NCI-H2081 treated with DMSO at 0.1 percent for 48 hours (cell line): ENCODE measurements at places on chromosomes 7 and 10.
A peak's percentile ranks its signal among the peaks of the same experiment; 100 is the strongest.

GRCh38 chr10:30834153-30834552 lies 197.5 kb downstream of the ZNF438 start:
- no peak for DNase-seq

DNA sequence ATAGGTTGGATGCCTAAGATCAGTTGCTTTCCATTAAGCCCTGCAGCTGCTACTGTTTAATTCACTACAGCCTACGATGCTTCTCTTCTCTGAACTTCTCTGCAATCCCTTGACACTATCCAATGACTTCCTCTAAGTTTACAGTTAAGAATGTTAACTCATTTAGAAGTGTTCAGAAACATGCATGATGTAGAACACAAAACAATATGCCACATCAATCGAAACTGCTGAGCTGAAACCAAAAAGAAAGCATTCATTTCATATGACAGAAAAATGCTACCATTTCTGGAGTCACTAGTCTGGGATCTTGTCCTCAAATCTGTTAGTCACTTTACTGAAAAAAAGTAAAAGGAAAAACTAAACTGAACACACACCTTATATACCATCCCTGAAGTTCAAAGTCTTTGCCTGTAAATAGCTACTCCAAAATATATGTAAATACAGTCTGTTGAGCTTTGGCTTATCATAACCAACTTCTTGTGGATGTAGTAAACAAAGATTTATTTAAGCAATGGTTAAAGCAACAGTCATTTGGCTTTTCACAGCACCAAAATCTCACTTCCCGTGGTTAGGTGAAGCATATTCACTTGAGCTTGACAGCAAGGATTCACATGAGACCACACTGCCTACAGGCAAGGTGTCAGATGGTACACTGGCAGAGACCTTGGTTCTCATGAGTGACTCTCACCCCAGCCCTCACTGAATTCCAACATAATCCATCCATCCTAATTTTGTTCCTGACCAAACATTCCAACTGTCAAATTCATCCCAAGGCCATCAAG lies 187.0 kb downstream of the PPP1R17 start:
- no peak for DNase-seq

GRCh38 chr7:97011536-97012364 lies 6.4 kb downstream of the DLX6 start:
- DNase-seq: peak; percentile 99

- no peak for DNase-seq
Measured at GRCh38 chr7:27118580-27118979, 12.0 kb downstream of the HOXA4 start.

DNA sequence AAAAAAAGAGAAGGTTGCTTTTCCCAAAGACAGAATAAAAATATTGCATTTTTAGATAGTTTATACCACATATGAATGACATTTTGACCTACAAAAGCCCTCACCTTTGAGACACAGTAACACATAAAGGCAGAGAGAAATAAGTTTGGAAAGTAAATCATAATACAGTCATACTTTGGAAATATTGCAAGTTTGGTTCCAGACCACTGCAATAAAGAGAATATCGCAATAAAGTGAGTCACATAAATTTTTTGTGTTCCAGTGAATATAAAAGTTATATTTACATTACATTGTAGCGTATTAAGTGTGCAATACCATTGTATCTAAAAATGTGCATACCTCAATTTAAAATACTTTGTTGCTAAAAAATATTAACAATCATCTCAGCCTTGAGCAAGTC lies 40.3 kb downstream of the CCDC71L start:
- no peak for DNase-seq

DNA sequence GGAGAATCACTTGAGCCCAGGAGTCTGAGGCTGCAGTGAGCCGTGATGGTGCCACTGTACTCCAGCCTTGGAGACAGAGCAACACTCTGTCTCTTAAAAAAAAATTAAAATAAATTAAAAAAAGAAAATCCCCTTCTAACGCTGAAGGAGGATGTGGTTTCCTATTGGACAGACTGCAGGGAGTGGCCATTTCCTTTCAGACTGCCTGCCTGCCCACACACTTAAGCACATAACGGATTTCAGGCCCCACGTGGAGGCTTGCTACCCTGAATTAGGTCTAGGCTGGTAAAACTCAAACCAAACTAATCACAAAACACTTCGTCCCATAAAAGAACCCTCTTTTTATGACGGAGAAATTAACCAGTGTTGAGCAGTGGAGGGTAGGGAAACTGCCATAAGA lies 34.0 kb downstream of the GATA3 start:
- DNase-seq: no peak

GRCh38 chr7:93914581-93915066 lies 6.9 kb upstream of the GNG11 start:
- DNase-seq: no peak

GRCh38 chr7:67637023-67637358 lies 640.4 kb downstream of the TYW1 start:
- no peak for DNase-seq

GRCh38 chr7:14836006-14836405 lies 66.5 kb downstream of the DGKB start:
- DNase-seq: peak; percentile 85

GRCh38 chr10:103663802-103664201 lies 170.3 kb downstream of the NEURL1 start:
- DNase-seq: peak; percentile 32

DNA sequence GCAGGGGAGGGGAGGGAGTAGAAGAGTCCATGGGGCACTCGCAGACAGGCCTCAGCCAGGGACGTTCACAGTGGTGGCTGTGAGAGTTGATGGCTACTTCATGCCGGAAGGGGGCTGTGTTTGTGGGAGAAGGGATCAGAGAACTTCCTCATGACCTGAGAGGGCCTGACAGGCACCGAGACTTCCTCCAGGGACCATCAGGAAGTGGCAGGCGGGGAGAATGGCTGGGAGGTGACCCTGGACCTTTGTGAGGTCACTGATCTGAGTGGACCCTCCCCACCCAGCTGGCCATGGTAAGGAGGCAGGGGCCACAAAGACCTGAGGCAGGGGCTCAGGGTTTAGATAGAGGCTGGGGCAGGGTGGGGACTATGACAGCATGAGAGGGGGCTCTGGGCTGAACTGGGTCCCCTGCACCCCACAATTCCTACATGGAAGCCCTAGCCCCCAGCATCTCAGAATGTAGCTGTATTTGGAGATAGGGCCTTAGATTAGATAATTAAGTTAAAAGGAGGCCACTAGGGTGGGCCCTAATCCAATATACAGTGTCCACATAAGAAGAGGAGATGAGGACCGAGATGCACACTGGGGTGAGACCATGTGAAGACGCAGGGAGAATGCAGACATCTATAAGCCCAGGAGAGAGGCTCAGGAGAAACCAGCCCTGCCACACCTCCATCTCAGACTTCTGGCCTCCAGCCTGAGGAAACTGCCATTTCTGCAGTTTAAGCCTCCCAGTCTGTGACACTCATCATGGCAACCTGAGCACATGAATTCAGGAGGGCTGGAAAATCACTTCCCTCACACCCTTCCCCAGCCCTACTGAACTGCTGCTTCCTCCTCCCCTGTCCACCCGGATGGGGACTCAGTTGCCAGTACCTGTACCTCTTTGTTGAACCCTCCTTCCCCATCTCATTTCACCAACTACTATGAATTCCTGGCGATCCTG lies 273.9 kb upstream of the ZNF32 start:
- DNase-seq: no peak

- DNase-seq: no peak
Measured at GRCh38 chr10:60731134-60731885, 47.0 kb upstream of the CDK1 start.

DNA sequence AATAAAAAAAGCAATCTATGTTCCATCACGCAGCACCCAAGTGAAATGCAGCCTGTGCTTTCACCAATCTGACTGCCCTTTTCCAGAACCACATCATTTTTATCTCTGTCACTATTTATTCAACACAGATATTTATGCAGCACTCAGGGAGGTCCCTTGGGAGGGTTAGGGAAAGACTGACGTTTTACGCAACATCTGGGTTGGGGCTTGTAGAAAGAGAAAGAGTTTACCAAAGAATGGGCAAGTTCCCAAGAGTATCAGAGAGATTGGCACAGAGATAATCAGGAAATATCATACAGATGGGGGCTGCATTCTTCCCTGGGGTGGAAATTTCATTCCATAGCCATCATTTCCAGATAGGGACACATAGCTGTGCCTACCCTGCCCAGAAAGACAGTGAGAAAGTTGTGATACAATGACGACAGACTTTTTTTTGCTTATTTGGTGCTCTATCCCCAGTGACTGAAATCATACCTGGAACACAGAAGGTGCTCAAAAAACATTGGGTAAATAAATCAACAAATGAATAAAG lies 474.2 kb downstream of the CALN1 start:
- no peak for DNase-seq

DNA sequence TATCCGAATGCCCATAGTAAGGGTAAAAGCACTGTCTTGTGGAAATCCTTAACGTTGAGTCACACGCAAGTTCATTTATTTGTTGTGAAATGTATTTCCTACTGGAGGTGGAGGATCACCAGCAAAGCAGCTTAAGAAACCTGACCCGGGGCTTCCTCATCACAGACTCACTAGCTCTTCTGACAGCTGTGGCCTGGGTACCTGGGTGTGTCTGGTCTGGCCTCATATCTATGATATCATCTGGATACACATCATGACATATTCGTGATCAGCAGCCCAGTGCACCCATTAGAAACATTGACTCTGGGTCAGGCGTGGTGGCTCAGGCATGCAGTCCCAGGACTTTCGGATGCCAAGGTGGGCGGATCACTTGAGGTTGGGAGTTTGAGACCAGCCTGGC lies 8.8 kb downstream of the DRGX start:
- no peak for DNase-seq

DNA sequence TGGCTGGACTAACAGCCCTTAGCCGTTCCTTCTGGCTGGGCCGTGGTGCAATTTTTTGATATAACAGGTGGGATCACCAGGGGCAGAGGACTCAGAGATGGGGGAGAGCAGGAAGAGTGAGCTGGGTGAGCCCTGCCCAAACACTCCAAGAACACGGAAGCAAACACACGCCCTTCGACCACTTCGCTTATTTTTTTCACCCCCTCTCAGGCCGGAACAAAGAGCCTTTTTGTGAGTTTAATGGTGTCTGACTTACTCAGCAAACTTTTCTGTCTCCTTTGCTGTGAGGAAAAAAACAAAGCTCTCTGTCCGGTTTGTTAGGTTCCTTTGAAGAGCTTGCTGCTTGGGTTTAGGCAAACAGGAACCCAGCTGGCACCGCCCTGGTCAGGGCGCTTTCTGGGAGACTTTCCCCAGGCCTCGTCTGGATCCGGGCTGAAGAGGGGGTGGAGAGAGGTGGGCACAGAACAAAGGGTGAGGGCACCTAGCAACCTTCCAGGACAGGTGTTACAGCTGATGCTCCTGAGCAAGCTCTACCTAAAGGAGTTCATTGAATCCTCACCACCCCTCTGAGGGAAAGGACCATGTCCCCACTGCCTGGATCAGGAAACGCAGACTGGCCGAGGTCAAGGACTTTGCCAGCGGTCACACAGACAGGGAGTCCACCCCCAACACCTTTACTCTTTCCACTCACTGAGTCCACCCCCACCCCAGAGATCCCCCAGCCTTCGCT lies 23.3 kb downstream of the CALML3 start:
- DNase-seq: no peak

GRCh38 chr10:119422682-119423509 lies 119.6 kb downstream of the RGS10 start:
- no peak for DNase-seq

DNA sequence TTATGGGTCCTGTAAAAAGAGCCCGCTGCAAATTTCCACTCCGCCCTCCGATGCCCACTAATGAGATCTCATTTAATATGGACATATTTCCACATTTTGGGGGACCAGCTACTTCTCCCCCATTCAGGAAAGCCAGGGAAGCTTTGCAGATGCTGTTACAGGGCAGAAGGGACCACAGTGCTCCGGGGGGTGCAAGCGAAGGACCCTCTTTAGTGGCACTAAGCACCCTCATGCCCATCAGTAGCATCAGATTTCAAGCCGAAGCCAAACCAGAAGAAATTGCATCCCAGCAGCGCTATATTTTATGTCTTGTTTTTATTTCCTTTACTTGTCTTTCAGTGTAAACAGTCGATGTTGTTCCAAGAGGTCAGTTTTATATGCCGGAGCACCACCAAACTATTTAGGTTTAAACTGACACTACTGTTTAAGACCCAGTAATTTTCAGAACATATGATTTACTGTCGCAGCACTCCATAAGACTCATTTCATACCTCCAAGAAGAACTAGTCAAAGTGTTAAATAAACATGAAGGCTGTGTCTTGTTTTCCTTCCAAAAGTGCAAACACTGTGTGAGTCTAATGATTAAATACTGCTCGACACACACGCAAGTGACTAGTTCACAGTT lies 122.2 kb upstream of the MGMT start:
- no peak for DNase-seq

DNA sequence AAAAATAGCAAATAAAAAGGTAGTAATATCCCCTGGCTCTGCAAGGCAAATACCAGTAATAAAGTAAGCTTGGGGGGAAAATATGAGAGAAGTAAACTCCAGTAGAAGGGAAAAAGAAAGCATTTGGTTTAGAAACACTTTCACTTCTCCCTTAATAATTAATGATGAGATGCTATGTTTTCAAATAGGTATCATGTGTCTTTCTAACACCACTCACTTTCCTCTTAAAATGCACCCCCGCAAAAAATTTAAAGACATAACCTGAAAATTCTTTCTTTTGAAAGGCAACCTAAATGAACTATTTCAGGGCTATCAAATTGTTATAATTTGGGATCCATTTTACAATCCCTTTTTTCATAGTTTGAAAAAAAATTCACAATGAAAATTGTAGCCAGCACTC lies 240.3 kb downstream of the SNX10 start:
- no peak for DNase-seq

DNA sequence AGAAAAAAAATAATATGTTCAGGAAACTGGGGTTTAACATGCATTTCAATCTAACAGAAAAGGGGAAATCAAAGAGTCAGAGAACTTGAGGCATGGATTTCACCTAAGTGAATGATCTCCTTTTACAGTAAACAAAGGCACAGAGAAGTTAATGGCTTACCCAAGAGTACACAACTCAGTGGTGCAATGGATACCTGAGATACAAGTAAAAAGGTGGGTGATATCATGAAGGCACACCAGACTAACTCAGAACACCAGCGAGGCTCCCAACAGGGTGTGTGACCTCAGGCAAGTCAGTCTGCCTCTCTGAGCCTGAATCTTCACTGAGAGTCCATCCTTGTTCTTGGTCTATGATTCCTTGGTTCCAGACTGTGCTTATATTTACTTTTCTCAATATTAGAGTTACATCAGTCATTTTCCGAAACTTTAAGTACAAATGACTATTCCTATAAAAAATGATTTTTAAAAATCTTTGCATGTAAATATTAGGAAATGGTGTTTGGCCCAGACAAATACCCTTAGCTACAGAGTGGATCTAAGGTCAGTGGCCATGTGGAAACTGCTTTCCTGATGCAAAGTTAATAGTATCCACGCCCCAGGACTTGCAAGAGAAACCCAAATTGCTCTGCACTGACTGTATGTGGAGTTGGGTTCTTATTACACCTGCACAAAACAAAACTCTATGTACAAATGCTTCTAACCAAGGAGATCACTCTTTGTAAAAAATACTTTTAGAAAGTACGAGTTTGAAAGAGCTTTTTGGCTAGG lies 282.8 kb upstream of the IMMP2L start:
- DNase-seq: no peak
